ENCODE measurements at places on chromosomes 7 and 10.

DNA sequence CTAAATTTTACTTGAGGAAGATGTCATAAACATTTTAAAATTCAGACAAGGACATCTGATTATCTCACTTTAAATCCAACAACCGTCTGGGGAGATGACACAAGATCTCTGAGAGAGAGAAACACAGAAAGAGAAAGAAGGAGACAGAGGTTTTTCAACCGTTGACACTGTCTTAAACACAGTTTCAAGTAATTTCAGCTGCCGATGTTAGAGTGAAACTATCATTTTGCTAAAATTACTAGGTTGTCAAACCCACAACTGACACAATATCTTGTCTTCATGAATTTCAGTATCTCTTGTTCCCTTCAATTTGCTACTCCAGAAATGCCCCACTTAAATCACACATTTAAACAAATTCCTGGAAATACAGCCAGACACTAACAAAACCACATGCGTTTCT, 174.8 kb downstream of the RAPGEF5 start:
- DNase-seq = no peak

DNA sequence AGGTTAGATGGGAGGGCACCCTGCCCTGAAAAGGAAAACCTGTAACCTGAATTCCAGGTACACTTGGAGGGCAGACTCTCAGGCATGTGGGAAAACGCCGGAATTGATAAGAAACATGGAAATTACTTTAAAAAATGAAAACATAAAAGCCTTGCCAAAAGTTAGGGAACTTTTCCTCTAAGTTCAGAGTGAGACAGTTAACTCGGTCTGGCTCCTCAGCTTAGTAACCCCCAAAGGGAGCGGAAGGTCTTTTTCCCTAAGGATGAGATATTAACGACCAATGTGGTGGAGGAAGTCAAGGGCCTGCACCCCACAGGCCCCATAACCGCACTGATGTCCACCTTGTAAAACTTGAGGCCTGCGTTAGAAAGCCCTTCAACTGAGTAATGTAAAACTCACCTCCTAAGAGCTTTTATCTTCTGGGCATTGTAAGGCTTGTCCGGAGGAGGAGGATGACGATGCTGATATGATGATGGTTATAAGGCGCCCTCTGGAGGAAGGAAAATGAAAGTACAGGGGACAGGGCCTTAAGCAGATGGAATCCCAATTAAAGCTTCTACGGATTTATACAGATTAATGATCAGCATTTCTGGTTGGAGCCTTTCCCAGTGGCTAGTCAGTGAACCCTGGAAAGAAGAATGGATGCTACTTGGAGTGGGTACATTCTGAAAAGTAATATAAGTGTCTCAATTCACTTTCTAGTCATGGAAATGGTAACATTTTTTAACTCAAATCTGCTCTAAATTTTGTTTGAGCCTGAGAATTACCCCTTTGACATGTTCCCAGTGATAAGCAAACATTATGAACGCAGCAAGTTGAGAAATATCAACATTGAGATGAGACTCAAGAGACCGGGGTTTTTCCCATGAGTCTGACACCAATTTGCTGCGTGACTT, 694 bp downstream of the COL1A2 start:
- DNase-seq = peak; percentile 70

- DNase-seq = no peak
Measured at GRCh38 chr7:124364283-124364682, 331.4 kb upstream of the TMEM229A start.

DNA sequence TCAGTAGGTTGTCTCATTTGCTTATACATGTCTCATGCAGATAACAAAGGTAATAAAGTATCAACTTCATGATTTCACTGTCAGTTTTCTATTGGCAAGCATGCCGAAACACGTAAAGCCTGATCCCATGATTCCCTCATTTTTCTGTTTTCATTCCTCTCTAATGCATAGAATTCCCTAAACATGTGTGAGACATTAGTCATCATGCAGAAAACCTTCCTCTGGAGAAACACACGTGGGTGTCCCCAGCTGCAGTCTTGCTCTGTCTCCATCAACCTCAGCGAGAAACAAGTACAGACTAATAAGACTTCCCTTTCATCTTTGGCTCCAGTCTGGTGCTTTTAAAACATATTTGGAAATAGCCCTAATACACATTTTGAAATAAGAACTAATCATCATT, 432.7 kb upstream of the VSTM2A start:
- no peak for DNase-seq

DNA sequence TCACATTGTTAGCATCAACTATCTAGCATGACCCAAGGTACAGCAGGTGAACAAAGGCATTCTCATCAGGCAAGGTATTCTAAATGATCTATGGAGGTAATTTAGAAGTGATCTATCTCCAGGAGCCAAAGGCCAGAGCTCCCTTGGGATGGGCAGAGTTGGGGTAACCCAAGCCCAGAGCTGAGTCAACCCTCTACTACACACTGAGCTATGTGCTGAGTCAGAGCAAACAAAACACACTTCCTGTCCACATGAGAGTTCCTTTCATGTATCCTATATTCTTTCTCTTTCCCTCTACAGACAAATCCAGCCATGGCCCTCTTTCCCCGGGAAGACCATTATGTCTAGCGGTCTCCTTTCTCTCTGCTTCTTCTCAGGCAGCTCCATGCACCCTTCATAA, 68.2 kb upstream of the AGK start:
- no peak for DNase-seq

Data from astrocyte (in vitro differentiated cells and primary cell).